GM12878 (cell line): ENCODE measurements at places on chromosomes 11 and 22. TPM values are rescaled to one million over a fixed set of nuclear protein-coding genes. Genes with fewer than 3 reads are reported as not detected.

KRTAP5-8 gene
- 0.36 TPM in 1 of 2 replicates, not detected in the other for total RNA-seq

DPAGT1 gene
- 46.6 and 54.8 TPM in 2 replicates for total RNA-seq

PEX26 gene
- total RNA-seq = 50.0 and 50.8 TPM in 2 replicates

ZNF214 gene
- not detected in 2 replicates for total RNA-seq

TREH gene
- not detected in 2 replicates for total RNA-seq

OR51I2 gene
- total RNA-seq = not detected in 2 replicates

GAB4 gene
- not detected in 2 replicates for total RNA-seq
